ENCODE measurements at places on chromosomes 1 and 21.

DNA sequence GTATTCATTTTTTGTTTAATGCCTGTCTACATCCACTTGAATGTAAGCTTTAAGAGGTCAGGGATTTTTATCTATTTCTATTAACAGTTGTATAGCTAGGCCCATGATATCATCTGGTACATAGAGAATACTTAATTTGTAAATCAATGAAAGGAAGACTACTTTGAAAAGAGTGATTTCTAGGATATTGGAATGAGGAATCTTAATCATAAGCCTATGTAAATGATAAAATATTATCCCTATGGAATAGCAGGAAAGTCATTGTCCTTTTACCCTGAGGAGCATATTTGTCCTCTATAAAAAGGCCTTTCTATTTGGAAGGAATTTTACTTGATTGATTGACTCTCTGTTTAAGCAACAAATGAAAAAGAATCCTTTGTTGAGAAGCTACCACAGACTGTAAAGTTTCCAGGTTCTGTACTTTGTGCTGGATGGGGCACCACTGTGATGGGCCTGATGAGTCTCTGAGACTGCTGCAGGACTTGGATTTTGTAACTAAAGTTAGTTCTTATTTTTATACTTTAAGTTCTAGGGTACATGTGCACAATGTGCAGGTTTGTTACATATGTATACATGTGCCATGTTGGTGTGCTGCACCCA is 53.8 kb downstream of the MAST2 start:
- no peak for DNase-seq

- DNase-seq = no peak
Measured at GRCh38 chr1:178192686-178193085, 98.8 kb downstream of the RASAL2 start.

- DNase-seq = no peak
Measured at GRCh38 chr1:150843474-150843873, 32.9 kb downstream of the ARNT start.

DNA sequence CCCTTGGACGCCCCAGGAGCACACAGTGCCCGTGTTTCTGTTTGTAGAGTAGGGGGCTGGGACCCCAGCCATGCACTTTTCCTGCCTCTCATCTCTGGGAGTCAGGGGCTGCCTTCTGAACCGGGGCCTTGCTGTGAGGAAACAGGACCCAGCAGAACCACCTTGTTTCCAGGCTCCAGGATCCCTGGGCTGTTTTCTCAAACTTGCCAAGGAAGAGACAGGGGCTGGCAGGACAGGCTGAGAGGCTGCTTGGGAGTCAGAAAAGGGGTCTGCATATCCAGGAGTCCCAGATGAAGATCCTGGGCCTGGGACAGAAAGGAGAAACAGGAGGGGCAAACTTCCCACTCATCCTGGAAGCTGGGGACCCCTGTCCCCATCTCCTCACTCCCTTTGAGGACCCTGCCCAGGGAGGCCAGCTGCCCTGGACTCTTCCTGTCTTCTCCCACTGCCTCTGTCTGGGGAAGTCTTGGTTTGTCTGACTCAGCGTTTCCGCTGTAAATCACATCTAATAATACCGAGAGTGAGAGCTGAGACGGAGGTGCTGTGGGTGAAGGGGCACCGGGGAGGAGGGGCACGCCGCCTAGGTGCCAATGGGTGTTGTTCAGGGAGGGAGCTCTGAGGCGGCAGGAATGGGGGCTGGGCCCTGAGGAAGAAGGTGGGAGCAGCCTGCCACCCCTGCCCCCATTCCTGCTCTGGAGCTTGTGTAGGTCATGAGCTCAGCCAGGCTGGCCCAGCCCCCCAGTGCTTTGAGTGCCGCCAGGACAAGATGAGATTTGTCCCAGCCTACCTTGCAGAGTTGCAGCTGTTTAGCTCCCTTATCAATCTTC is 16.7 kb downstream of the POU3F1 start:
- peak; percentile 87 for DNase-seq

DNA sequence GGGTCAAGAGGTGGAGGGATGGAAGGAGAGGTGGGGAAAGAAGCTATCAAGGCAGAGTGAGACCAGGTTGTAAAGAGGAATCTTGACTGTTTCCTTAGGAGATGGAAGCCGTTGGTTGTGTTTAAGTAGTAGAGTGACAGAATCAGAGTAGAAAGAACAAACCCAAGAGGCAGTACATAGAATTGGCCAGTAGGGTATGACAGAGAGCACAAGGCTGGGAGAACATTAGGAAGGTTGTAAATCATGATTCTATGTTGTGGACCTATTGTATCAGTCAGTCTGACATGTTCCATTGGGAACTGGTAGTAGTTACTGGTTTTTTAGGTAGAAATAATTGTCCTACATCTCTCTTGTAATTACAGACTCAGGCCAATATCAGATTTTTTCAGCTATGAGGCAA is 486.9 kb upstream of the USP24 start:
- DNase-seq = no peak

GRCh38 chr1:155962599-155963211 is 15.6 kb downstream of the ARHGEF2 start:
- no peak for DNase-seq

DNA sequence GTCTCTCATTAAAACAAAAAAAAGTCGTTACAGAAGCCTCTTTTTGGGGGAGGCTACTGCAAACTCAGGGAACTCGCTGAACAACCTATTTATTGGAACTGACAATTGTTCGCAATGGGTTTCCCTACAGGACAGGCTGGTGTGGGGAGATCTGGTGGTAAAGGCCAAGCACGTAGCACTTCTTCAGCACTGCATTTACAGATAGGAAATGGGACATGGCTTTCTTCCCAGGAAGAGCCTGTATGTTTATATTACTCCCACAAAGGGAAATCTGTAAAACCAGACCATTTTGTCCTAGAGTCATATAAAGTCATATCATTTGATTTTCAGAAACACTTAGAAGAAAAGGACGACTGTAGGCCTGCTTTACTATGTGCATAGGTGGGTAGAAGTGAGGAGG is 38.8 kb upstream of the TBX15 start:
- DNase-seq = no peak

- no peak for DNase-seq
Measured at GRCh38 chr1:110976089-110976488, 12.4 kb upstream of the LRIF1 start.

DNA sequence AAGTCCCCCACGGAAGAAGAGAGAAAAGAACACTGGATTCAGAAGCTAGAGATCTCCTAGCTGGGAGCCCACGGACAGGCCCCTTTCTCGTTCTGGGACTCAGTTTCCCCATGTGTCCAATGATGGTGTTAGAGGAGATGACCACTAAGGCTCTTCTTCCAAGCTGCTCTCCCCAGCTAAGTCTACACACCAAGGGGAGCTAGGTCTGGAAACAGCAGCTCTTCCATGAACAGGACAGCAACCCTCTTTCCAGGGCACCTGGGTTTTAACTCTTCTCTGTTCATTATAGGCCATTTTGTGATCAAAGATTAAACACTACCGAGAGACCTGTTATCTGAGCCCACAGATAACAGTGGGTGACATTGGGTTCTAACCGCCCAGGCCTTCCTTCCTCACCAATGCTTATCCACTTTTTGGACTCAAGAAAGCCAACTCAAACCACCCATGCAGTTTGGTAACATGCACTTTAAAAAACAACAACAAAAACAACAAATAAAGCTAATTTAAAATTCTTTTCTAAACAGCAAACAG is 85.9 kb downstream of the MRPL37 start:
- no peak for DNase-seq

- no peak for DNase-seq
Measured at GRCh38 chr1:58921342-58921741, 137.5 kb upstream of the JUN start.

GRCh38 chr1:208044589-208045462 is 133.9 kb upstream of the CD34 start:
- no peak for DNase-seq

- DNase-seq = no peak
Measured at GRCh38 chr1:216521477-216521876, 98.2 kb upstream of the USH2A start.

DNA sequence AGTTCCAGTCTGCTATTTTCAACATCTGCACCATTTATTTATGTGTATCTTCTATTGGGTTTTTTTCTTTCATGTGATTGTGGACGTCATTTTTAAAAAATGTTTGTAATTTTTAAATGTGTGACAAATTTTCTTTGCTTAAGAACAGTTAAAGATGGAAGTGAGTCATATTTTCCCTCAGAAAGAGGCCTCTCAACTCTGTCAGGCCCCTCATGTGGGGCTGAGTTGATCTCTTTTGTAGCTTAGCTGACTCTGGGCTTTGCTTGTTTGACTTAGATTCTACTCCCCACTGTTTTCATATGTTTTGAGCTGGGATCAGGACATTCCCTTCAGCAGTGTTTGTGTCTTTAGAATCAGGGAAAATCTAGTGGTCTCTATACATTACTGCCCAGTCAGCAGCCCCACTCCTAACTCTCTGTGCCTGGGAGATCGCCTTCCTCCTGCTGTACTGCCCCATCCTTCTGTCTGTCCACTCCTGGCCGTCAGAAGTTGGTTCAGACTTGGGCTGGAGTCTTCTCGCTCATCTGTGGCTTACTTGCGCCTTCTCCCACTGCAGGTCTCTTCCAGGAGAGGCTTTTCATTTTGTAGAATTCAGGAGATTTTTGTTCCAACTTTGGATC is 137.4 kb downstream of the DYRK1A start:
- no peak for DNase-seq

- no peak for DNase-seq
Measured at GRCh38 chr1:19979494-19979977, at the start of gene PLA2G2A. PLA2G2A (minus strand) TSS chr1:19979618; CDS start chr1:19978773, 845 bp downstream.

- no peak for DNase-seq
Measured at GRCh38 chr1:173240609-173241008, 33.5 kb upstream of the TNFSF4 start.

DNA sequence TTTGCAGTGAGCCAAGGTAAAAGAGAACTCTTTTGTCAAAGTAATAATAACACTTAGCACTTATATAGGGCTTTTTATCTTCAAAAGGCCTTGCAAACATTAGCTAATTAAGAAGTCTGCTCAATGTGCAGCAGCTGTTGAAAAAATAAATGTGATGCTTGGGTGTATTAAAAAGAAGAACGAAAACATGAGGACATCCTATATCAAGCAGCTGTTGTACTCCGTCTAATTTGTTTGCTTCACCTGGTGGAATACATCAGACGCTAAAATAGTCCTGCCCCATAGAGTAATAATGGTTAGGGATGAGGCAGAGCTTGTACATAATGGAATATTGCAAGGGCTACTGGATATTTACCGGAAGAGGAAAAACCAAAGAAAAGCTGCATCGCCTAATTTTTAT is 299.5 kb downstream of the ST6GALNAC3 start:
- DNase-seq = no peak

DNA sequence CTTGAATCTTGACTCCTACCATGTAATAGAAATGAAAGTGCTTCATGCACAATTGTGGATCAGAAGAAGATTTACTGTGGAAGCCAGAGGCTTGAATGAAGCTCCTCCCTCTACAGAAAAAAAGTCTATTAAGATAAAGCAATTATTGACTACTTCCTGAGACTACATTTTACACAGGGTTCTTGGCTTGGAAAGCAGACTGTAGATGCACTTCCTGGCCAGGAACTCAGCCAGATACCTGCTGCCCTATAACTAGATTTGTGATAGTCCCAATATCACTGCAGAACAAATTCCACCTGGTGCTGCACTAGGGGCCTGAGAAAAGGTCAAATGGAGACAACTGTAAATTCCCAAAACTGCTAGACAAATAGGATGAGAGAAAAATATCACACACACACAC is 96.8 kb upstream of the GUCA2B start:
- DNase-seq = no peak

DNA sequence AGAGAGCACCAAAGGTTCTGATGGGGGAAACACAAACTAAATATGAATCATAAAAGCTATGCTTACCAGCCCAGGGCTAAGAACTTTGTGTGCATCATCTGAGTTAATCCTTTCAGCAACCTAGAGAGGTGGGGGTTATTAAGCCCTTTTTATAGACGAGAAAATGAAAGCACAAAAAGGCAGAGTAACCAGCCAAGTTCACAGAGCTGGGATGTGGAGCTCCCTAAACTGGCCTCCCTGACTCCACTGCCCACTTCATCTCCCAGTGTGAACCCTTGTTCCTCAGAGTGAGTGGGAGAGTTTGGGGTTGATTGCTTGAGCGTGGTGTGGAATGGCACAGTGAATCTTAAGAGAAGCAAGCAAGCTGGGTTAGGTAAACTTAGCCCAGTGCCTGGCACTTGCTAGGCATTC is 10.8 kb upstream of the BCAR3 start:
- DNase-seq = no peak

DNA sequence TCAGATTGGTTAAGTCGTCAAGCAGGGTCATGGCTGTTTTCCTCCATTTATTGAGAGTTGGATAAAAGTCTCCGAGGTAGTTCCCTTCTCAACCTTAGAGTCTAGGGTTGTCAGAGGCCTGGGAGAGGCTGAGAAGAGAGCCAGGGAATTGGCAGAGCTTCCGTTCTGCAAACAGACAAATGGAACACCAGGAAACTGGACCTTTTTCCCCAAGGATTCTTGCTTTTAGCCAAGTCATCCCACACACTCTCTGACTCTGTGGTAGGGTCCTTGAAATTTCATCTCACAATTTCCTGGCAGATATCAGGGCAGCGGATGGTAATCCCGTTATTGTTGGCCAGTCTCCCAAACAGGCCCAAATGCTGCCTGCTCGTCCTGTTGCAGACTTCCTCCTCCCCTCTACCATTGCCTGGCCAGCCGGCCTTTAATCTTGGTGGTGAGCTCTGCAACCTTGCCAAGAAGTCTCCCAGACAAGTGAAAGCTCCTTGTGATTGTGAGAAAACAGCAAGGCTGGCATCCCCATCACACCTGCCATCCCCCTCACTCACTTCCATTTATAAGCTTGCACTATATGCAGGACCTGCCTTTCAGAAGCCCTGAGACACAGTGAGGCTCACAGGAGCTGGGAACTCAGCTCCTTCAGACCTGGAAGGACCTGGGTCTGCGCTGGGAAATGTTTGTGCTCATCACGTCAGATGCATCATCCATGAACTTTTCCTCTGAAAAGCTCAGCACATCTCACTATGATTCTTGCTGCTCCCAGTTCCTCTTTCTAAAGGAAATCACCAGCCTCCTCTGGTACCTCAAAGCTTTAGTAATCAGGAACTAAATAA is 13.7 kb upstream of the SRP9 start:
- DNase-seq = no peak

DNA sequence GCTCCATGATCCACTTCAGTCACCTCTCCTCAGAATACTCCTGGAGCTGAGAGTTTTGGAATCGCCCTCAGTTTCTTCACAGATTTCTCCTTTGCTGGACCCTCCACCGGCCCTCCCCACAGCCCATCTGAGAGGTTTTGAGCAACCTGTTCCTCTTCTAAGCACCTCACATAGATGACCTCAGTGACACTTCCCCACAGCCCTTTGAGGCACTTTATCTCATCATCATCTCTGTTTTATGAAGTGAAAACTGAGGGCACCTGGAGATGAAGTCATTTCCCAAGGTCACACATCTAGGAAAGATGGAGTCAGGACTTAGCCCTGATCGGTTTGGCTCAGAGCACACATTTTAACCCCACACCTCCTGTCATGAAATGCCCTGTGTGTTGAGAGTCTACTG is 76.8 kb upstream of the ZNF281 start:
- no peak for DNase-seq

DNA sequence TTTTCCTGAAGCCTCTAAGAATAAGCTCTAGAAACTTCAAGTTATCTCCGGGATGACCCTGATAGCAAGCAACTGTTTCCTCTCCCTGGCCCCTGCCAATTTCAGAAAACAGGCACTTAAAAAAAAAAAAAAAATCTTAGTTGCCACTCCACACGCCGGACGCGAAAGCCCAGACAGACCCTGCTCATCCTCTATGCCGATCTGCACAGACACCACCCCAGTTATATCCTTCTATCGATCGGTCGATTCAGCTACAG is 1.7 kb downstream of the ANP32E start:
- DNase-seq = no peak
